ENCODE measurements at places on chromosomes 12 and 14. TPM values are rescaled to one million over a fixed set of nuclear protein-coding genes. Genes with fewer than 3 reads are reported as not detected.

Gene SLC6A13
- total RNA-seq = 0.09 TPM

Gene RNASE3
- total RNA-seq = not detected

Gene CARMIL3
- total RNA-seq = not detected

Gene BDKRB2
- total RNA-seq = under 0.01 TPM

Gene FITM1
- 0.27 TPM for total RNA-seq

Gene MIP
- not detected for total RNA-seq

Gene TUNAR
- under 0.01 TPM for total RNA-seq

Gene BCL2L14
- total RNA-seq = not detected

Gene GSC
- 0.09 TPM for total RNA-seq

Gene NOP9
- 25.4 TPM for total RNA-seq

Gene TMEM263
- 67.2 TPM for total RNA-seq

Gene PTGER2
- total RNA-seq = not detected

Gene OTUB2
- 0.81 TPM for total RNA-seq

Gene NFE2
- total RNA-seq = not detected

Gene NTN4
- total RNA-seq = 92.9 TPM

Gene SERPINA3
- 36.9 TPM for total RNA-seq

Gene AKAP6
- total RNA-seq = 0.56 TPM

Gene FSCB
- total RNA-seq = not detected

Gene GPR162
- total RNA-seq = 10.2 TPM

Gene ERP27
- 0.09 TPM for total RNA-seq

Gene ACVRL1
- total RNA-seq = 520 TPM

Gene OVCH1
- 0.85 TPM for total RNA-seq

Gene FOXN4
- total RNA-seq = not detected

Gene ANO4
- total RNA-seq = 0.94 TPM

Gene CELA1
- not detected for total RNA-seq

Gene MSI1
- total RNA-seq = not detected

Gene ZNF385A
- 1.1 TPM for total RNA-seq

Gene AMN
- total RNA-seq = 0.19 TPM

Gene ADAM21
- 0.18 TPM for total RNA-seq

Gene KRT81
- total RNA-seq = 0.18 TPM

Gene LPAR5
- total RNA-seq = not detected

Gene NUDT14
- 47.4 TPM for total RNA-seq

Gene NR1H4
- not detected for total RNA-seq

Gene RTL1
- total RNA-seq = not detected

Gene FAIM2
- not detected for total RNA-seq

Gene DAO
- not detected for total RNA-seq

Gene CIPC
- 13.3 TPM for total RNA-seq

Gene SLC5A8
- total RNA-seq = not detected

Gene LRP1-AS
- not detected for total RNA-seq

Gene SDS
- not detected for total RNA-seq

Gene TMBIM4
- 46.2 TPM for total RNA-seq

Gene ARMH4
- 1.0 TPM for total RNA-seq

Gene NR2C1
- 16.0 TPM for total RNA-seq

Gene PRB2
- total RNA-seq = not detected

Gene PTCSC3
- total RNA-seq = not detected

Gene CRIP2
- 227 TPM for total RNA-seq
